ENCODE measurements at places on chromosomes 5 and 9.

DNA sequence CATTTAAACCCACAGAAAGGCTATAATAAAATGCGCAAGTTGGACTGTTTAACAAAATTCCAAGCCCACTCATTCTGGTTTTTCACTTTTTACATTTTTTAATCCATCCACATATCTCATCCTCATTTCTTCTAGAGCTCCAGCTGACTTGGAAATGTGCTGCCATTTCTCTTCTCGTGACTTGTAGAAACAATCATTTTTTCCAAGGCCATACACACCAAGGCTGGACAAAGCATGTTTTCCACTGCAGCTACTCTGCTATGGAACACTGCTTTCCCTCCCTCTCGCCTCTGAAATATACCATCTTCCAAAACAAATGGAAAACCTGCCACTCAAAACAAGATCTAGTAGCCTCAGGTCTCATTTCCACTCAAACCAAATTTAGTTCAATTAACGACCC lies 141.1 kb downstream of the ESM1 start:
- no peak for DNase-seq

DNA sequence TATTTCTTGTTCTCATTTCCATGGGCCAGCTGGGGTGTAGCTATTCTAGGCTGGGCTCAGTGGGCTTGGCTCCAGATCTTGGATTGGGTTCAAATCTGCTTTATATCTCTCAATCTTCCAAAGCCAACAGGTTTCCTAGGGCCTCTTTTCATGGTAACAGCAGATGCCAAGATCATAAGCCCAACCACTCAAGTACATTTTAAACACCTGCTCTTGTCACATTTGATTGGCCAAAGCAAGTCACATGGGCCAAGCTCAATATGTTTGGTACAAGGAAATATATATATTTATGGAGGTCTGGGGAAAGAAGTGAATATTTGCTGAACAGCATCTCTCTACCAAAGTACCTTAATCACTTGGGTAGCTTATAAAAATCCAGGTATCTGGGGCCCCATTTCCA lies 49.5 kb downstream of the MRRF start:
- no peak for DNase-seq

- DNase-seq, result peak; percentile 4
Observed at GRCh38 chr5:94316916-94317838, 301.2 kb downstream of the KIAA0825 start.

- DNase-seq, result no peak
Observed at GRCh38 chr9:85524531-85524930, 217.2 kb downstream of the AGTPBP1 start.

GRCh38 chr5:130025511-130025910 lies 121.2 kb downstream of the CHSY3 start:
- DNase-seq, result no peak

DNA sequence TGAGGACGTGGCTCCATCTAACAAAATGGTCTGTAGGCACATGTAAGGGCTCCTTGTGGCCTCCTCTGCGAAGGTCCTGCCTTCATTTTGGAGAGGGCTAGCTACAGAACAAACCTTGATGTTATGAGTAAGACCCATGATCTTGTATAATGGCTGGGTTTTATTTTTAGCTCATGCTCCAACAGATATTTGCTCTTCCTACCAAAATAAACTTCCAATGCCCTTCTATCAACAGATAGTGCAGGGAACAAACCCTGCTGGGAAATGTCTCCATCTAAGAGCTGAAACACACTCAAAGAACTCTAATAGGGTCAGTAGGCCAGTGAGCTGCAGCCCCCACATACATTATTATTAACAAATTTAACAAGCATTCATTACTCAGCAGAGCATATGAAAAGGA lies 189.5 kb downstream of the LURAP1L start:
- DNase-seq, result no peak

GRCh38 chr9:13728131-13728530 lies 448.6 kb upstream of the MPDZ start:
- DNase-seq, result no peak

DNA sequence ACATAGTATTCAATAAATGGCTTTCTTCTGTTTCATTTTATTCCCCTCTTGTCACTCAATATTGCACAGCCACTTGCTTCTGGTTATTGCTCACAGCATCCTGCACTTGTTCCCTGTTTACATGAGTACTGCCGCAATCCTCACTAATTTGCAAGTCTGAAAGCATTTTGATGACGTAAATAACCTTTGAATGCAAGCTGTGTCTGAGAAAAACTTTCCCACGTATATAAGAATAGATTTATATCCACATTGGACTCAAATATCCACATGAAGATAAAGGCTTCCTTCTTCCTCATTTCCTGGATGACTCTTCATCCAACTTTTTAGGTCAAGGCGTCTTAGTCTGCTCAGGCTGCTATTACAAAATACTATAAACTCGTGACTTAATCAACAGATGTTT lies 88.2 kb upstream of the DAP start:
- DNase-seq, result no peak

DNA sequence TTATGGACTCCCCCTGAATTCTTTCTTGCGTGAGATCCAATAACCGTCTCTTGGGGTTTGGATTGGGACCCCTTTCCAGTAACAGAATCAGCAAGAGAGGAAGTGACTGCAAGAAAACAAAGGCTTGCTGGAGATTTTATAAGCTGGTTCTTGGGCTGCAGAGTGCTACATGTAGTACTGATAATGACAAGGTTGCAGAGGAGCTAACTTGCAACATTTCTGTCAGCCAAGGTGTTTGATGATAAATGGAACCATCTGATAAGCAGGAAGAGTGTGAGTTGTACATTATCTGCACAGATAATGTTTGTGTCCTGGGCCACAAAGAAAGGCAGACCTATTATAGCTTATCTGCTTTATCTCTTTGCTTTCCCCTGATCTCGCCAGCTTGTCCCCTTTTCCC lies 37.1 kb downstream of the DNAJB5 start:
- DNase-seq, result no peak

GRCh38 chr5:158716668-158717067 lies 383.0 kb downstream of the EBF1 start:
- no peak for DNase-seq

DNA sequence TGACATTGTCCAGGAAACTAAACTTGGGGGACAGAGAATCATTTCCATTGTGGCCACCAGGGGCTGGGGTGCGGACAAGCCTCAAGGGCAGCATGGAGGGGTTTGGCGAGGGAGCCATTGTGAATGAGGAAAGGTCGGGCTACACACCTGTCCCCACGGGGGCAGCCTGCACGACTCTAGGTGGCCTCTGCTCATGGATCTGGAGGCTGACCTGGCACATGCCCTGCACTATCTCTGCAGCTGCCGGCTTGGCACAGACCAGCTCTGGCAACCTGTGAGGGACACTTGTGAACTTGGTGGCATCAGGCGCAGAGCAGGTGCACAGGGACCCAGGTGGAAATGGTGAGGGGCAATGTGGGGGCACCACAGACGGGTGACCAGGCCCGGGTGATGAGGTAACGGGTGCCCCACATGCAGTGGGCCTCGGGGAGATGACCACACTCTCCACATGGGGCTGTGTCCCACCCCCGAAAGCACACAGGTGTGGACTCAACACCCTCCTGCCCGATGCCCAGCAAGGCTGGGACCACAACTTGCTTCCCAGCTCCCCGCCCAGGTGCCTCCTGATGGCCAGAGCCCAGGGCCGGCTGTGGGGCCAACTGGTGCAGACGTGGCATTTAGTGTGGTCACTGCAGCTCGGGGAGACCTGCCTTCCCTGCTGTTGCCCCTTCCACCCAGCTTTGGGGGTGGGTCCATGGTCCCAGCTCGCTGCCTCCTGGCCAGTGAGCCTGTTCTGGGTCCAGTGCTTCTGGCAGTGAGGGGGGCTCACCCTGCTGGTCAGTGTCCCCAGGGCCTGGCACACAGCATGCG lies 60.9 kb upstream of the UBAC1 start:
- no peak for DNase-seq
